ENCODE measurements at places on chromosomes 1 and 21.
A peak's percentile ranks its signal among the peaks of the same experiment; 100 is the strongest.

DNA sequence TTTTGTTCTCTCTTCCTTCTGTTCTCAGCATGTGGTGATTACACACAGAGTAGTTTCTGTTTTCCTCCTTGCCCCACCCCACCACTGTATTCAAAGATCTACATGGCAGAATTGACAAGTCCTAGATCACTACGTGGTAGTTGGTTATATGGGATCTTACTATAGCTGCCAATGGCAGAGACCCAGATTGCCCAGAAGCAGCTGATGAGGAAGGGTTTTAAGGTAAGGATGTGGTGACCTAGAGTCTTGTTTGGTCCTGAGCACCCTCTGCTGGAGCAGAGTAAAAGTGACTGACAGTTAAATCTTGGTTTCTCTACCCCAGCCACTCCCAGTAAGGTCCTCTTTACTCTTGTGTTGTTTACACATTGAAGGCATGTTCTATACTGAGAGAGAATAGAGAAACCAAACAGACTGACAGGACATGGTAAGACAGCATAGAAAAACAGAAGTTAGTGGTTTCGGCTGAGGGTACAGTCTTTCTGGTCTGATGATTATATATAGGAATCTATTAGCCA is 22.8 kb upstream of the STRIP1 start:
- peak; percentile 8 for DNase-seq

- DNase-seq = no peak
These were observed 111.2 kb downstream of the IFI44 start for GRCh38 chr1:78760858-78761257.

GRCh38 chr1:218521414-218522169 is 176.5 kb downstream of the TGFB2 start:
- no peak for DNase-seq

GRCh38 chr1:195979646-195980045 is 628.6 kb downstream of the KCNT2 start:
- DNase-seq = no peak

DNA sequence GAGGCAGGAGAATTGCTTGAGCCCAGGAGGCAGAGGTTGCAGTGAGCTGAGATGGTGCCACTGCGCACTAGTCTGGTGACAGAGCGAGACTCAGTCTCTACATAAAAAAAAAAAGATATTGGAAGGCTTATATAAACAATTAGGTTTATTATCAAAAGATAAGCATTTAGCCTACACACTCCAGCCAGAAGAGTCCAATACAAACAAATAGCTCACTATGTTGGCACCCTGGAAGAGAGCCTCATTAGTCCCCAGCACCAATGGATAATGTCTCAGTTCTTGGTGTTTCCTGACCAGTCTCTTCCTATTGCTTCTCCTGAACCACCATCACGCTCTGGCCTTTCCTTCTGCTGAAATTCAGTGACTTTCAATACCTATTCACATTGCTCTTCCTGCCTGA is 48.6 kb upstream of the ATP1A1 start:
- DNase-seq = no peak

GRCh38 chr1:1760715-1761114 is 17.6 kb downstream of the NADK start:
- DNase-seq = no peak

DNA sequence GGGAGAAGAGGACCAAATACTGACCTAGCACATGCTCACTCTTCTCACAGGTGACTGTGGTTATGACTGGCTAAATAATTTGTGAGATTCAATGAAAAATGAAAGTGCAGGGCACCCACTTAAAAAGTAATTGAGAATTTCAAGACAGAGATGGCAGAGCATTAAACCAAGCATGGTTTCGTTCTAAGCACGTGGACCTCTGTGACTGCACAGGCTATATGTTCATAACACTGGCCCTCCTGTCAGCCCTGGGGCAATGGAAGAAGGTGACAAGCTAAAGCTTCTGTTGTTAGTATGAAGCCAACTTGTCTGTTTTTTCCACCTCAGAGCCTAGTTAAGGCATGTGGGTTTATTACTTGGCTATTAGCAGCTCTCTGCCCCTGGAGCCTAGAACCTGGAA is 130.9 kb downstream of the FASLG start:
- DNase-seq = no peak

DNA sequence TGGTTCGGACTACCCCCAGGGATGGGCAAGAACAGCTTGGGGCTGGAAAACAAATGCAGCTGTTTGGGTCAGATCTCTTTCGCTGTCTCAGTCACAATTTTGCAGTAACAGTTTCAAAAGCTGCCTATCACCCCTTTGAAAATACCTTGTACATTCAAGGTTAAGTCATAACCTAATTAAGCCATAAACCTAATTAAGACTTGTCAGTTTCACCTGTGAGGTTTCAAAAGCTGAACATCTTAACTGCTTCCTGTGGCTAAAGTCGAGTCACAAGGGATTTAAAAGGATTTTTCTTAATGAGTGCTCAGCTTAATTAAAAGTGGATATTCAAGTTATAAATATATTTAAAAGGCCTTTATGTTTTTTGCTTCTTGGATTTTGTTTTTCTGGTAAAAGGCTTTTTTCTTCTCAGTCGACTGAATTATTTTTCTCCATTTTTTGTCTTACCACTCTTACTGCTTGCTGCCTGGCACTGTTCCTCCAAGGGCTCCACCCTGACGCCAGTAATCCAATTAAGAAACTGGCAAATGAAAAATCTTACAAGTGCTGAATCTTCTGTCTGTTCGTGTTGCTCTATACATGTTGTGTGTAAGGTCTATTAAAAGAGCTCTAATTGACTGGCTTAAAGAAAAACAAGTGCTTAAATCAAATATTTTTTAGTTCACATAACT is 31.3 kb downstream of the CBR1 start:
- DNase-seq = no peak

DNA sequence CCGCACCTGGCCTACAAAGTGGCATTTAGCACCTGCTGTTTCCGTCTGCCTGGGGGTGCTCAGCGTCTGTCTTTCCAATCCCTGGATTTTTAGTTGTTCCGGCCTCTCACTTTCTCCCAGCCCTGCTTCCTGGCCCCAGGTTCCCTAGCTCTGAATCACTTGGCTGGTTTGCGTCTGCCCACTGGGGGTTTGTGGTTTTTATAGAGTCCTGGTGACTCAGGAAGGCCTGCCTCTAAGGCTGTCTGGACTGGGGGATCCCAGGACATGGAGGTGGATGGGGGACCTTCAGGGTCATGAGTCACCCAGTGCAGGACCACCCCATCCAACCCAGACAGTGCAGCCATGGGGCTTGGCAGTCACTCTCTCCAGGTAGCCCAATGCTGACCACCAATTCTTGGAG is 53.5 kb downstream of the MRPL37 start:
- DNase-seq = no peak

GRCh38 chr1:29916656-29917369 is 680.5 kb downstream of the PTPRU start:
- no peak for DNase-seq

DNA sequence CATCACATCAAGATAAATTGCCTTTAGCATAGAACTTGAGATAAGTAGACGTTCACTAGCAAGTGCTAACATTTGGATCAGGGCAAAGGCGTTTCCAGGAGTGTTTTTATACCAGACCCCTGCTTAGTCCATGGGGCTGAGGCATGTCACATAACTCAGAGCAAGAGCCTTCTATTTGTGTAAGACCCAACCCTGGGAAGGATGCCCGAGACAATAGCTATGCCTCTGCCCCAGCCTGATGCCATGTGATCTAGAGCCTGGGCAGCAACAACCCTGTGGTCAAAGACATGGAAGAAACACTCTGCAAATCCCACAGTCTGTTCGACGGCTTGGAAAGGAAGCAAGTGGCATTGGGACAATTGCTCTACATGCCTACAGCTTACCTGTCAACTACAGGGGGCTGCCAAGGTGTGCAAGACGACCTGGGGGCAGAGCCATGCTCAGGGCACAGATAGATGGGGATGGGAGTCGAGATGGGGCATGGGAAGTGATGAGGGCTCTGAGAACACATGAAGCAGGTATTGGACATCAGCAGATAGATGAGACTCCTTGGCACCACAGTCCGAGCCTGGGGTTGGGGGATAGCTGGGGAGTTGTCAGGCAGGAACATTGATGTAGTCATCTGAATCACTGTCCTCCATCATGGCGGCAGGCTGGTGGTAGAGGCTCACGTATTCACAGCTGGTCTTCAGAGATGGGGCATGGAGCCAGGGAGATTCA is 7.3 kb downstream of the IL24 start:
- DNase-seq = no peak

- DNase-seq = peak; percentile 23
These were observed 316.9 kb upstream of the SGIP1 start for GRCh38 chr1:66217021-66217420.

GRCh38 chr1:192489748-192490147 is 85.8 kb upstream of the RGS1 start:
- DNase-seq = no peak

- no peak for DNase-seq
These were observed 355.0 kb downstream of the CAMTA1 start for GRCh38 chr1:7140251-7140650.

- DNase-seq = no peak
These were observed 3.6 kb downstream of the B3GALT5 start for GRCh38 chr21:39616211-39616772.

All from NCI-H1105 treated with DMSO at 0.1 percent for 48 hours (cell line).